ENCODE measurements at places on chromosomes 3 and 15.

DNA sequence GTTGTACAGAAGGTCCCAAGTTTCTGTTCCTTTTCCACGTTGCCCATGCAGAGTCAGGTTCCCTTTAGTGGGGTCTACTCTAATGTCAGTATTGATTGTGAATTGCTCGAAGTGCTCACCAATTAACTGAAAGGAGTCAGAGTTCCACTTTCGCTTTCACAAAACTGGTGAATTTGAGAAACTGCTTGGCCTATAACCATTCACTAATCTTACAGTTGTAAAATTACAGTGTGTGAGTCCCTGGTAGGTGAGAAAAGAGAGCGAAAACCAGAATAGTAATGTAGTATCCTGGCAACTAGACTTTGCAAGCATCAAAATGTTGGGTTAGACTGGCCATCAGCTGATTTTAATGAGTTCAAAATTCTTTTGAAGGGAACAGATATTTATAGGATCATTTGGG lies 237.5 kb upstream of the CHRM5 start:
- DNase-seq, result no peak

DNA sequence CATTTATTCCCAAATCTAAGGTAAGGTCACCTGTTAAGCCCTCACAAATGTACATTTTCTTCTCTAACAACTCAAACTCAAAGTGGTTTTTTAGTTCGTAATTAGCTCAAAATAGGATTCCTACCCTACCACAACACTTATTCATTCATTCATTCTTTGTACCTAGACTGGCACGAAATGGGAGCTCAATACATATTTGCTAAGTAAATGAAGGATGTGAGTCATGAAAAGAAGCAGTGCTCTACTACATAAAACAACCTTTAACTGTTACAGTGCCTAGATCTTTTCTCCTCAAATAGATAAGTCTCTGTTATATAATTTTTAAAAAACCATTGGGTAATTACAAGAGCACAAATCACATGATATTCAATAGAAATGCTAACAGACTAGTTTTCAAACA lies 13.1 kb downstream of the RSL24D1 start:
- no peak for DNase-seq

GRCh38 chr15:31390777-31391486 lies 64.3 kb downstream of the KLF13 start:
- no peak for DNase-seq

- DNase-seq, result no peak
These were observed 213.2 kb upstream of the NR2F2 start for GRCh38 chr15:96117270-96117669.

DNA sequence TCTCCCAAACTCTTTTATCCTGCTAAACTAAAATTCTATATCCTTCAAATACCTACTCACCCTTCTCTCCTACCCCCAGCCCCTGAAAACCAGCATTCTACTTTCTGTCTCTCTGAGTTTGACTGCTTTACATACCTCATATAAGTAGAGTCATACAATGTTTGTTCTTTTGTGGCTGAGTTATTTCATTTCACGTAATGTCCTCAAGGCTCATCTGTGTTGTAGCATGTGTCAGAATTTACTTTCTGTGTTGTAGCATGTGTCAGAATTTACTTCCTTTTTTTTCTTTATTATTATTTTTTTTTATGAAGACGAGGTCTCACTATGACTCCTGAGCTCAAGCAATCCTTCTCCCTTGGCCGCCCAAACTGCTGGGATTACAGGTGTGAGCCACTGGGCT lies 20.1 kb downstream of the IFT122 start:
- DNase-seq, result no peak

DNA sequence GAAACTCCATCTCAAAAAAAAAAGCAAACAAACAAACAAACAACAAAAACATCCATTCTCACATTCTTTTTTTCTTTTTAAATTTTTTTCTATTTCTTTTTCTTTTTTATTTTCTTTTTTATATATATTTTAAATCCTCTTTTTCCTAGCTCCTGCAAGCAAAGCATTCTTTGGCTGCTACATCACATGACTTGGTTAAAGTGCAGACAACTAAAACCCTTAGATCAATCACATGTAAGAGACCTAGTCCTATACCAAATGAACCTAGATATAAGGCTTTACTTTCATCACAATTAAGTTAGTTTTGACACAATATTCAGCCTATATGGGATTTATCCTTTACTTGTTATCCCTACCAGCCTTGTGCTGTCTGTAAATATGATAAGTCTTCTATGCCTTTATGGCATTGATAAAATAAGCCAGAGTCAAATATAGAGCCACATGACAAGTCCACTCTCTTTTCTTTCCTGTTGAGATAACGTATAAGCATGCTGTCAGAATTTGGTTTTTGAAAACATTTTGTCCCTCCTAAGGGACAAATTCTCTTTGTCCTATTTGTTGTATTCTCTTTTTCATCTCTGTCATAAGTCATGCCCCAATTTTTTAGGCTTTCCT lies 11.3 kb downstream of the UBR1 start:
- no peak for DNase-seq

- DNase-seq, result no peak
These were observed 31.7 kb downstream of the ECT2 start for GRCh38 chr3:172782235-172782634.

GRCh38 chr15:89948796-89949195 lies 36.0 kb upstream of the ARPIN start:
- no peak for DNase-seq

DNA sequence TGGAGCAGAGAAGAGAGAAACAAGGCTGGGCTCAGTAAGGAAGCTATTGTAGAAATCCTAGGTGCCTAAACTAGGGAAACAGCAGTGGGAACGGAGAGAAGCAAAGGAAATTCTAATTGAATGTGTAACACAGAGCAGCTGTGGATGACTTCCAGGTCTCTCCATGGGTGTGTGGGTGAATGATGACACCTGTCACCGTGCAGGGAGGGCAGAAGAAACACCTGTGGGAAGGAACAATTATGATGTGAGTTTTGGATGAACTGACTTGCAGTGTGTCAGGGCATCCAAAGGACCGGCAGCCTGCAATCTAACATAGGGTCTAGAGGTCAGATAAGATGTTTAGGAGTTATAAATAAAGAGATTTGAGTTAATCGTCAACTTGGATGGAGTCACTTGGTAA lies 144.2 kb downstream of the RYR3 start:
- DNase-seq, result no peak

GRCh38 chr15:77710637-77711036 lies 77.9 kb upstream of the LINGO1 start:
- DNase-seq, result no peak

DNA sequence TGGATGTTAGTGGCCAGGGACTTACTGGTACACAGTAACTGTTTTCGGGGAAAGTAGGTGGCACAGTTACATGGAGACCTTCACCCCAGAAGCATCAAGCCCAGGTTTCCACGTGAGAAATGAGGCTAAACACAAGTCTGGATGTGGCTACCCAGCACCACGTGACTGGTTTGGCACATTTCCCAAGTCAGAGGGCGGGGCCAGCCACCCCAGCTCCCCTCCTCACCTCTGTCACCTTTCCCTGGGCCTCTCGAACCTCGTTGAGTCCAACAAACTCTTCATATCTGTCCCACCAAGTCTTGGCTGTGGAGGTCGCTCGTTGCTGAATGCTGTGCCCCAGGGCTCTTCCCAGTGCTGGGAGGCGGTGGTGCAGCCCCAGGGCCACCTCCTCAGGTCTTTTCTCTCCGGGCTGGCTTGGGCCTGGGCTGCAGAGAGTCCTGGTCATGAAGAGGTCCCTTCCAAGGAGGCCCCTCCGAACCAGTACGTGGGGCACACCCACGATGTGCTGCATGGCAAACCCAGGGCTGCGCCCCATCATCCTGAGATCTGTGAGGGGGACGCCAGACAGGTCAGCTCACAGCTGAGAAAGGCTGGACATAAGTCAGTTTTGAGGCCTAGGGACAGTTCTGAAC lies 4.8 kb upstream of the PLXNB1 start:
- DNase-seq, result no peak

GRCh38 chr15:37397266-37398022 lies 297.1 kb upstream of the MEIS2 start:
- no peak for DNase-seq

- DNase-seq, result no peak
These were observed 88.3 kb downstream of the MYO5A start for GRCh38 chr15:52440414-52440813.

DNA sequence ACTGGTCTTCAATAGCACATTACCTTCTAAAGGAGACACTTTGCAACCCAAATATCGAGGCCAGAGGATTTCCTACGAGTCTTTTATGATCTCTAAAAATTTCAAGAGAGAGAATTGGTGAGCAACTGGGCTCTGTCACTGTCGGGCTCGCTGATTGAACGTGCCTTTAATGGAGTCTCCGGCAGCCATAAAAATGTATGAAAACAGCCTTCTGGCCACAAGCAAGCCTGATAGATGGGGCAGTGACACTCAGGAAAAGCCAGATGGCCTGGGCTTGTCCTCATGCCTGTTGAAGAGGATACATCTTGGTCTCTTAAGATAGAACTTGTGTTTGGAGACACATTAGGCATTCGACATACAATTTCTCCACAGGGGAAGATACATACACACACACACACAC lies 419.5 kb upstream of the PROK2 start:
- DNase-seq, result no peak

GRCh38 chr15:83842281-83842680 lies 188.4 kb downstream of the ADAMTSL3 start:
- no peak for DNase-seq

- DNase-seq, result no peak
These were observed 3.3 kb upstream of the DCP1A start for GRCh38 chr3:53350652-53351051.

- DNase-seq, result no peak
These were observed 7.8 kb downstream of the DLL4 start for GRCh38 chr15:40936709-40937666.

GRCh38 chr15:66042624-66043023 lies 173.3 kb downstream of the RAB11A start:
- DNase-seq, result no peak

All from CD4-positive, alpha-beta T cell treated with Interferon gamma for 1 hour (primary cell).